ENCODE measurements at places on chromosomes 6 and 20.
A peak's percentile ranks its signal among the peaks of the same experiment; 100 is the strongest.

- no peak for DNase-seq
Observed at GRCh38 chr20:63889241-63890200, 5.4 kb upstream of the DNAJC5 start.

GRCh38 chr20:15654208-15654649 is 919.0 kb downstream of the KIF16B start:
- peak; percentile 19 for DNase-seq

GRCh38 chr6:75842191-75842590 is 93.2 kb downstream of the MYO6 start:
- DNase-seq = no peak

DNA sequence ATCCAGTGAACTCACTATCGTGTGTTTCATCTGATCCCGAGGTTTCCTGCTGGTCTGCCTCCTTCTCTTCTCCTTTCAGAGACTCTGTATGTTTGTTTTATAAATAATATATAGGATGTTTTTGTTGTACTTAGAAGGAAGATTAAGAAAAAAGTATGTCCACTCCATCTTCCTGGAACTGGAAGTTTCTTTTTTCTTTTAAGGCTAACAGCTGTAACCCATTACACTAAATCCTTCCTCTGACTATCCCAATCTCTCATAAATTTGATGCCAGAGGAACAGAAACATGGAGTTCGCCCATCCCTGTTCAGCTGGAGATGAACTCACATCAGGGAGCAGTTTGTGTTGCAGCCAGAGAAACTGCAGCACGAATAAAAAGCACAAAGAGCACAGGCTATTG is 20.7 kb downstream of the RIPK1 start:
- DNase-seq = no peak

DNA sequence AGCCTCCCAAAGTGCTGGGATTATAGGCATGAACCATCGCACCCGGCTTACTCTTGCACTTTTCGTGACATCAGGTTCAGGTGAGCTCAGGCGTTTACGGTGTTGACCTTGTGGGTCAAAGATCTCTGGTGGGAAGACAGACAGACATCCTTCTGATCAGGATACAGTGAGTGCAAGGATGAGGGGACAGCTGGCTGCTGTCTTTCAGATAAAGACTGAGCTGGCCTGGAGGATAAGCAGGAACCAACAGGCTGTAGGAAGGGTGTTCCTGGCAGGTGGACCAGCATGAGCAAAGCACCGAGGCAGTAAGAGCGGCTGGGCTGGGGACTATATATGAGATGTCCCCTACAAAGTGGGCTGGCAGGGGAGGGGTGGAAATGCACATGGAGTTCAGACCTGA is 11.1 kb upstream of the GTSF1L start:
- no peak for DNase-seq

GRCh38 chr6:21801446-21802174 is 208.1 kb downstream of the SOX4 start:
- no peak for DNase-seq

- DNase-seq = peak; percentile 40
Observed at GRCh38 chr6:144286503-144287393, 1.6 kb downstream of the UTRN start.

GRCh38 chr20:11035211-11035610 is 361.4 kb upstream of the JAG1 start:
- DNase-seq = no peak

DNA sequence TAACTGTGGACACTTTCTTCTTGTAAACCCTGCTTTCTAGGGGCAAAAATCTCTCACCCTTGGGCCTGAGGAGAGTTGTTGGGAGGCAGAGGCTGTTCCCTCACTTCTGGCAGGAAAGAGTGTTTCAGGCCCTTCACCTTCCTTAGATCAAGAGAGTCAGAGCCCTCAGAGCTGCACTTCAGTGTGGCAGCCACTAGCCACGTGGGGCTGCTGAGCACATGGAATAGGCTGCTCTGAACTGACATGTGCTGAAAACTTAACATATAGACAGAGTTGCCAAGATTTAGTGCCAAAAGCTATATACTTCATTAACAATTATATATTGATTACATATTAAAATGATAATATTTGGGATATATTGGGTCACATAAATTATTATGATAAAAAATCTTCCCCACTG is 4.4 kb upstream of the LMBRD1 start:
- no peak for DNase-seq

GRCh38 chr20:24032400-24032898 is 43.9 kb upstream of the GGTLC1 start:
- DNase-seq = no peak

DNA sequence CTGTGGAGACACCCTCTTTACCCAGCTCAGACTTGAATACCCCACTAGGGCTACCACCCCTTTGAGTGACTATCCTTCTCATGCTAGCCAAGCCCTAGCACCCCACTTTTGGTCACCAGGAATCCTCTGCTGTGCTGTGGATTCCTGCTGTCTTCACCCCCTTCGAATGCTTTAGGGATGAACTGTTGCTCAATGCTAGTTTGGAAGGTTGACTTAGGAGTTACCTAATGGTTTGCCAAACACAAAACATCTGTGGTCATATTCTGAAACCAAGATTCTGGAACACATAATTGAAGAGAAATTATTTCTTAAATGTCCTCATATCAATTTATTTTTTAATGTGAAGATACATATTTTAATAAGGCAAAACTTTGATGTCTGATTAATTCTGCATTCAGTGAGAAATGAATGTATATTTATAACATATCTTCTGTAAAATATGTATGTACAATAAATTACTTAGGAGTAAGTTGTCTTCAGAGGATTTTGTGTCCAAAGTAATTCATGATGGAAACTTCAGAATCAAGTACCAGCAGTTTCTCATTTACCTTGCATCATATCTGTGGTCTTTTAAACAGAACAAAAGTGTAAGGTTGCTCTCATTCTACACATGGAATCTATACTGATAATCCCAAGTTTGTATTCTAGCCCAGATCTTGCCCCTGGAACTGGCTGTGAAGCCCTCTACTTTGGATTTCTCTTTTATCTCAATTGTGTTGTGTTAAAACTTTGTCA is 46.9 kb downstream of the TMEM200A start:
- DNase-seq = no peak

DNA sequence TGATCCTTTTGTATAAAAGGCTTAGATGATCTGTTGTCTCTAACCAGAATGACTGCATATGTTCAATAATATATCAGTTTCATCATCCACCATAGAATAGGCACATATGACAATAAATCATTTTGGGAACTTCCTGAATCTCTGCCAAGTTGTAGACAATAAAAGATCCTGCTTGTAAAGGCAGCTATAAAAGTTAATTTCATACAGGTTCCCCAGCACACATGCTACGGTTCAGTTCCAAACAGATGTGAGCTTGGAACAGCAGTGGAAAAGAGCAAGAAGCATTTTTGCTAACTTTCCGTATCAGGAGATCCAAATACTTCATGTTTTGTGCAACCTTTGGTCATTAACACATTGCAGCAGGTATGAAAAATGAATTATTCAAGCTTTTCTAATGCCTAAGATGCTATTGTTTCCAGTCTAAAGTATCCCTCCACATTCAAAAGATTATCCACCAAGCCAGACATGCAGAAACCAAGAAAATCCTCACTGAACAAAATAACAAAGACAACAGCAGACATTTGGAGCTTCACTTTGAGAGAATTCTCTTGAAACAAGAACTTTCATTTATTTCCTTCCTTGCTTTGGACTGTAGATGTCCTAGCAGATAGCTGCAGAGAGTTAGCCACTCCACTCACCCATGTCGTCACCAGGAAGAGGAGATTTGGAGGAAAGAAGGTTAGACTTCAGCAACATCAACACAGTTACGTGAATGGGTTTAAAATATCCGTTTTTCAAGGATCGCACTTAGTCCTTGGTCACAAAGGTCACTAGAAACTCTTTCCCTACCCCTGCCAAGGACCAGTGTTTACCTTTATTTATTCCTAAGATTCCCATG is 453.5 kb upstream of the JARID2 start:
- DNase-seq = no peak

DNA sequence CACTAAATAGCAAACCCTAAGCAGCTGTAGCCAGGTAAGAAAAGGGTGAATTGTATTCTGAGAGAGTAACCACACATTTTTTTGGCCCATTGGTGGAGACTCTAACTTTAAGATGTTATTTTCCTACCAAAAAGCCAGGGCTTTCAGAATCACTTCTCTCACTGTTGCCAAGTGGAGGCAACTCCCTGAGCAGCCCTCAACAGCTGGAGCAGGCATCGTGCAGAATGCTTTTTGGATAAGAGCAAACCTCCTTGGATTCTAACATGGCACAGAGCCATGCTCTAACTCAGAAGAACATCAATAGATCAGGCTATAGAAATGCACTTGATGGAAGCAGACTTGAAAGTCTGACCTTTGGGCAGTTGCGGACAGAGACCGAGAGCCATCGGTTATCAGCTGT is 722.2 kb upstream of the CHD6 start:
- DNase-seq = no peak

GRCh38 chr6:16684195-16684689 is 77.0 kb downstream of the ATXN1 start:
- no peak for DNase-seq

GRCh38 chr6:162187168-162187935 is 540.2 kb downstream of the PRKN start:
- DNase-seq = no peak

DNA sequence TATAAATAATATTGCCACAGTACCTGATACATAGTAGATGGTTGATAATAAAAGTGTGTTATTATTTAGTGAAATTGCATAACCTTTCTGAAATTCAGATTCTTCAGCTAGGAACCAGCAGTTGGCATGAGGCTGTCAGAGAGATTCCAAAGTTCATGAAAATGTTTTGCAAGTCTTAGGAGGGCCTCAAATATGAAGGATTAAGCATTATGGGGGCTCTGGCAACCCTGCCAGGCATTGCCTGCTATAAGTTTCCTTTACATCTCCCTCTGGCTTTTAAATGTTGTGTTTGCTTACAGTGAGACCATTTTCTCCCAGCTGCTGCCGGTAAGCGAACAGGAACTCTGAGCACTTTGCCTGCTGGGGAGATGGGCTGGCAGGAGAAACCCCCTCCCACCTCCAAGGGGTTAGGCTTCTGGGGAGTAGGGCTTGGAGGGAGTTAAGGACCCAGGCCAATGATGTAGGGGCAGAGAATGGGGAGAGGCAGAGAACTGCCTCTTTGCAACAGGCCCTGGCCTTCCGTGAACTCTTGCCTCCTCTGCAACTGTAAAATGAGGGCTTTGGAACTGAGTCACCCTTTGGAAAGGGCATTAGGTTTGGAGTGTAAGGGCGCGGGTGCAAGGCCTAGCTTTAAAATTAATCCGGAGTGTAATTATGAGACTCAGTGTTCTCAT is 33.2 kb upstream of the KIF3B start:
- no peak for DNase-seq

GRCh38 chr6:137233911-137234863 is 15.0 kb upstream of the IFNGR1 start:
- no peak for DNase-seq

DNA sequence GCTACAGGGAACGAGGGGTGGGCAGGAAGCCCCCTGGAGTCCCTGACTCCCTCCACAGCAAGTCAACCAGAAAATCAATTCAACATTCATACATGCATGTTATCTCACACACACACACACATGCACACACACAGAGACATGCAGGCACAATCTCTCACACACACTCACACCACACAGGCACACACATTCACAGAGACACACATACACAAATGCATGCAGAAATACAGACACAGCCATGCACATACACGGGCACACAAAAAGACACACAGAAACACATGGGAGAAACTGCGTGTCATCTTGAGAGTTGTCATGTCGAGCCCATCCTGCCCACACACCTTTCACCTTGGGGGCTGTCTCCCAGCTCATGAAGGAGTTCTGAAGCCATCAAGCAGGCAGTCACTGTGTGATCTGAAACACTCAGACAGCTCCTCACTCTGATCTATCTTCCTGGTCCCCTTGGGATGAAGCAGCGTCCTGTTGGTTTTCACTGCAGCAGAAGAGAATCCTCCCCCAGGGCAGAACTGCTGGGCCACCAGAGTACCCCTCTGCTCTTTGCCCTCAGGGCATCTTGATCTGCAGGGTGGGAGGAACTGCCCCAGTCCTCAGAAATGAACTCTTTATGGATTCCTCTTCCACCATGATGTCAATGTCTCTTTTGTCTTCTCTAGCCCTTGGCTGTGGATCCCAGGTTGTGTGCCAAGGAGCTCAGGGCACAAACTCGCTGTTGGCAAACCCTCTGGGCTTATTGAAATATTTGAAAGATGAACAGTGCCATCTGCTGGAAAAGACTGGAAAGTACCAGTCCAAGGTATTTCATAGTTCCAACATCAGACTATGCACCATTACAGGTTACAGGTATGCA is 8.8 kb downstream of the RAET1L start:
- DNase-seq = peak; percentile 37

DNA sequence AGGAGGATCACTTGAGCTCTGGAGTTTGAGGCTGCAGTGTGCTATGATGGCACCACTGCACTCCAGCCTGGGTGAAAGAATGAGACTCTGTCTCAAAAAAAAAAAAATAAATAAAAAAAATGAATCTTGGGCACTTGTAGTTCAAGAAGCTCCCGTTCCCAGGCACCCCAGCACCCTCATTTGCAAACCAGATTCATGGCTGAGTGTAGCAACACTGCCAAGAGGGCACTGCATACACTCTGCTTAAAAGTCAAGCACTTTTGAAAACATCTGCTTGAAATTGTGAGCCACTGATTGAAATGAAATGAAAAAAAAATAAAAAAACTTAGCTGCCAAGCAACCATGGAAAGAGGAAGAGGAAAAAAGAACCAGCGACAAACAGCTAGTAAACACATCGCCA is 124.7 kb upstream of the SASH1 start:
- DNase-seq = no peak

DNA sequence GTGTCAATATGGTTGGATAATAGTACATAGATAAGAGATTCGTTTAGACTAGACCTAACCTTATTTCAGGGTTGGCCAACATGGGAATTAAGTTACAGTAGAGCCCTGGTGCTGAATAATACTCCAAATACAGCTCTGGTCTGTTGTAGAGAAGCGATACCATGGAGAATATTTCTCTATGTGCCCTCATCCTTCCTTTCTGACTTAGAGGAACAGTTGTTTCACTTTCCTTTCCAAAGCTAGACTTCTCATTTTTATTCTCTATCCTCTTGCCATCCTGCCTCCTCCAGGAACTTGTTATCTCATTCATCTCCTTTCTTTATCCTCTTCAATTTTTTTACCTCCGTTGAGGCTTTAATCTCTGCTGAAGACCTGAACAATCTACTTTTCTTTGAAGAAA is 68.9 kb downstream of the EDN1 start:
- DNase-seq = no peak

DNA sequence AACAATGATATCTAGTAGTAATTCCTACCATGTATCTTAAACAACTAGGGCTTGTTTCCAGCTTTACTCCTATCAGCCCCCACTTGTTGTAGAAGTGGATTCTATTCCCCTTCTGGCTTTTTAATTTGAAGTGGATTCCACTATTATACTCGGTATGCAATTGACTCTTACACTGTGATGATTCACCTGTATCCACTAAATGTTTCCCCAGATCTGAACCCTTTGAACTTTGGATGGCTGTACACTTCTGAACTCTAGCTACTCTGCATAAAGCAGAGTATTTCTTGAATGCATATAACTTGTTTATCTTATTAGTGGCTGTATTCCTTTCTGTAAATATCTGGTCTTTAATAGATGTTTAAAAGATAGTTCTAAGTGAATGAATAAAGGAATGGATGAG is 538.4 kb upstream of the NRSN1 start:
- no peak for DNase-seq

- peak; percentile 12 for DNase-seq
Observed at GRCh38 chr6:72861935-72862432, 240.1 kb downstream of the KCNQ5 start.

Data from H54 (cell line).